Right kidney (tissue), 9 donors: ENCODE measurements at places on chromosomes 4 and X.
A peak's percentile ranks its signal among the peaks of the same experiment; 100 is the strongest.

DNA sequence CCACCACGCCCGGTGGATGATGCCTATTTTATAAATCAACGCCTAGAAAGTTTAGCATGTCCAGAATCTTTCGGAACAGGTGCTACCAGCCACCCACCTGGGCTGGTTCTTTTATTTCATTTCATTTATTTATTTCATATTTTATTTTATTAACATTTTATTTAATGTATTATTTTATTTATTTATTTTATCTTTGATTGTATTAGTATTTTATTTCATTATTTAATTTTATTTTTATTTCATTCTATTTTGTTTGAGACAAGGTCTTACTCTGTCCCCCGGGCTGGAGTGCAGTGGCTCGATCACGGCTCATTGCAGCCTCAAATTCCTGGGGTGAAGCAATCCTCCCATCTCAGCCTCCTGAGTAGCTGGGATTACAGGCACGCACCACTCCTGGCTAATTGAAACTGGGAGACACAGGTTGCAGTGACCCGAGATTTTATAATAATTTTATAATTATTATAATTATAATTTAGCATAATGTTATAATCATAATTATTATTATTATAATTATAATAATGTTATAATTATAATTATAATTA, 187.2 kb downstream of the SHOX start:
- DNase-seq: no peak

DNA sequence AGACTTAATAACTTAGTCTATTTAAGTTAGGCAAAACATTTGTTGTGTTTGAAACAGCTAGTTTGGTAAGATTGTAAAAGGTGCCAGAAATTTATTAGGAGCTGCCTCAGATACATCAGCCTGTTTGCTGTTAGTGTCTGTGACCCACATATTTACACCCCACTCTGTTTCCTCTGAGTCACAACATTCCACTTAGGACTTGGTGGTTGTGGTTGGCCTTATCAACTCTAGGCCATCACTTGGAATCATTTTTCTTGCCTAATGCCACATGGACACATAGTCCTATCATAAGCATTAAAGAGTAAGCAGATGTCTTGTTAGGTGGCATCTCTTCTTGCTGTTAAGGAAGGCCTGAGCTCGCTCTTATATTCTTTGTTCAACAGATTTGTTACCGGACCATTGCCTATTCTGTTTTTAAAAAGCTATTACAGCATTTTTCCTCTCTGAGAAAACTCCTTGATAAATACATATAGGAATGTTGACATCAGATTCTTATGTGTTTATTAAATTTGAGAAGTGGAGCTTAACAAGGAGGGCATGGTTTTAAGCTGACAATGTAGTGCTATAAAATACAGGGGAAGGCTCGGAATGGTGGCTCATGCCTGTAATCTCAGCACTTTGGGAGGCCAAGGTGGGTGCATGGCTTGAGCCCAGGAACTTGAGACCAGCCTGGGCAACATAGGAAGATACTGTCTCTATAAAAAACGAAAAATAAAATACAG, 51.2 kb upstream of the PGRMC2 start:
- no peak for DNase-seq

DNA sequence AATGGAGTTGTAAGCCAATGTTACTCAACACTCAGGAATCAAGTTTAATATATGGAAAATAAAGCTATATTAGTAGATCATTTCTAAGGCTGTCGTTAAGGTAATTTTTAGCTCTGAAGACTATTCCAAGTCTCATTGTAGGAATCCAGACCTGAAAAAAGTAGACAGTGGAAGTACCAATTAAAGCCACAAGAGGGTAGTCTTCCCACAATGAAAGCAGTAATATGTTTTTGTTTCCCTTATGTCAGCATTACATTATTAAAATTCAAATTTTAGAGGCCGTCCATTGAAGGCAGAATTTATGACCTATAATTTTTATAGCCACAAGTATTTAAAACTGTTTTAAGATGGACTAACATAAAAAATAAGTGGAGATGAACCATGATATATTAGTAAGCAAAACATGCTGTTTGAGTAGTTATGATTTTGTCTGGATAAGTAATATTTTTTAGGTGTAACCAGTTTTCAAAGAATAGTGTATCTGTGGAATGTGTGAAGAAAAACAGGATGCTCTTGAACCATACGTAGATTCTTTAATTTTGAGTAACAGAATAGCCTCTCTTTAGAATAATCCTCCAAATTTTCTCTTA, 372.6 kb upstream of the TECRL start:
- DNase-seq: no peak

GRCh38 chr4:10949039-10949733, 264.6 kb upstream of the CLNK start:
- no peak for DNase-seq

GRCh38 chr4:47831026-47831679, 6.7 kb downstream of the CORIN start:
- no peak for DNase-seq

DNA sequence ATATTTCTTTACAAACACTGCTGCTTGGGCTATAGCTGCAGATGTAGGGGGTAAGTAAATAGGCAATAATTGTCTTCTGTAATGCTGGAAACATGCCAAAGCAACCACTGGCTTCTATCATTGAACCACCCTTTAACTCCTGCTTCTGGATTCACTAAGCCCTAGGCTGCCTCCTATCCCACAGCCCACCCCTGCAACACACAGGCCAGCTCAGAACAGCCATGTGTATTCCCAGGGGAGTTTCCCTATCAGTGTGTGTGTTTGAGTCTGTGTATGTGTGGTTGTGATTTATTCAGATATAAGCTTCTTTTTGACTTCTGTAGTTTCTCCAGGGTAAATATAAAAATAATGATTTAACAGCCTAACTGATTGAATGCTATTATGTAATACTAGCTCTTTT, 291.3 kb downstream of the PCDH10 start:
- DNase-seq: no peak

- no peak for DNase-seq
Measured at GRCh38 chr4:138540056-138540800, 298.1 kb upstream of the SLC7A11 start.

- peak; percentile 31 for DNase-seq
Measured at GRCh38 chr4:84501202-84501503, 2.1 kb upstream of the NKX6-1 start.

GRCh38 chr4:87884976-87885549, 52.3 kb downstream of the MEPE start:
- no peak for DNase-seq

GRCh38 chrX:136588036-136588435, 56.0 kb downstream of the VGLL1 start:
- DNase-seq: no peak

- DNase-seq: no peak
Measured at GRCh38 chr4:106038012-106038411, 142.7 kb downstream of the NPNT start.

- DNase-seq: no peak
Measured at GRCh38 chr4:173909294-173909693, 374.2 kb downstream of the FBXO8 start.

DNA sequence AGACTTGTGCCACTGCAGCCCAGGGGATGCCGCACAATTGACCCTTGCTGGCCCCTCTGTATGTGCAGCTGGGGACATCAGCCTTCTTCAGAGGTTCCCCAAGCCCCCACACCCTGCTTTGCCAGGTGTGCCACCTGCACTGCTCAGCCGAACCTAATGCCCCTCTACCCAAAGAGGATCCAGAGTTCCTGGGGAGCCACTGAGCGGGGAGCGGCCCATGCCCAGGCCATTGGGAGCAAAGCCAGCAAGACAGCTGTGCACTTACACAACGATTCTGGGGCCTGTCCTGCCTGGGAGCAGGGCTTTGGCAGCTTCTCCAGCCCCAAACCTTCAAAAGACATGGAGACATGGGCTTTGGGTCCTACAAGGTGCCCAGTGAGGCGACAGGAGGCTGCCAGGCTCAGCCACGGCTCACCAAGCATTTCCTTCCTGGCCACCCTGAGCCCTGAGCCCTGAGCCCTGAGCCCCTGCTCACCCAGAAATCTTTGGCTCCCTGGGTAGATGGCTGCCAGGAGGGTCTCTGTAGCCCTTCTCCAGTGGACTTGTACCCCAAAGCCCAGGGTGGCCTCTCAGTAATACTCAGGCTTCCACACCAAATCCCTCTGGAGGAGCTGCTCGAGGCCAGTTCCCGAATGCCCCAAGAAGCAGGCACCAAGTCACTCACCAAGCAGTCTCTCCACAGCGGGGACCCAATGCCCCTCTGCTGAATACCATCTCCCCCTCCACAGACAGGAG, 13.0 kb downstream of the PNMA6E start:
- no peak for DNase-seq

- DNase-seq: no peak
Measured at GRCh38 chr4:42197341-42197740, 44.9 kb upstream of the BEND4 start.

- DNase-seq: no peak
Measured at GRCh38 chr4:145099653-145100052, 1.5 kb downstream of the ABCE1 start.

DNA sequence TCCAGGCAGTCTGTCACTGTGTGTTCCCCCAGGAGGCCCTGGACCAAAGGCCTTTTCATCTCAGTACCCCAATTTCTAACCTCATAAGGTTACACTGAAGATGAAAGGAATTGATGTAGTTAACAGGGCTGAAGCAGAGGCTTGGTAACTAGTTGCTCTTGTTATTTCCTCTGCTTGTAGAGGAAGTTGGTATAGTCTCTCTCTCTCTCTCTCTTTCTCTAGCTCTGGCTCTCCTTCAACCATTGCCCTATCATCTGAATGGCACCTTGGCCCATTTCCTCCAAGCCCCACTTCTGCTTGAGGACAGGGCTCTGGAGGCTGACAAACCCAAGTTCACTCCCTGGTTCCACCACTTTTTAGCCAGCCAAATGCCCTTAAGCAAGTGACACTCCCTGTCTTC, 96.1 kb downstream of the MAMLD1 start:
- no peak for DNase-seq

DNA sequence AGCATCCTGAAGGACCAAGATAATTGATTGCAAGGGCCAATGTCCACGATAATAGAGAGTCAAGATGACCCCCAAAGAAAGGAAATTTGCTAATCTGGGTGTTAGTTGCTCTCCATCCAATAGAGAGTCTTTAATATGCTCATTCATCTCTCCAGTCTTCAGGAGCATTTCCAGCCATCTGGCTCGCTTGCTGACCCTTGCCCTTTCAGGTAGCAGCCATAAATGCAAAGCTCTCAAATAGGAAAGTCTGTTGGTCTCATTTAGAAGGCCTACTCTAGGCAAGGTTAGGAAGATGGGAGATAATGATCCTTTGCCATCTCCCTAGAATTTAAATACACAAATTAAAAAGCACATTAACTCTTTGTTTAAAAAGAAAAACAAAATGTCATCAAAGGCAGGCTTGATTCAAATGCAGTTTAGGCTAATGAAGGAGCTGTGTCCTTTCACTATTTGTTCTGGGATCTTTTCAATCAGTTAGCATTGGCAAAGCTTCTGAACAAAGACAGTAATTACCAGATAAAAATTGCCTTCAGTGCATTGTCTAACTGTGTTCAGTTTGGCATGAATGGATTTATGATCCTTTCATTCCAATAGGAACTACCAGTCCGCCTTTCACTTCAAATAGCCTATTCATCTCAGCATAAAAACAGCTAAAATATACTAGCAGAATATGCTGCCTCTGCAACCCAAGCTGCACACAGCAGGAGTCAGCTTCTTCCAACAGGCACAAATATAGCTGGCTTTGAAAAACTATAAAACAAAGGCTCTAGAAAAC, 49.6 kb upstream of the ATXN3L start:
- DNase-seq: no peak

DNA sequence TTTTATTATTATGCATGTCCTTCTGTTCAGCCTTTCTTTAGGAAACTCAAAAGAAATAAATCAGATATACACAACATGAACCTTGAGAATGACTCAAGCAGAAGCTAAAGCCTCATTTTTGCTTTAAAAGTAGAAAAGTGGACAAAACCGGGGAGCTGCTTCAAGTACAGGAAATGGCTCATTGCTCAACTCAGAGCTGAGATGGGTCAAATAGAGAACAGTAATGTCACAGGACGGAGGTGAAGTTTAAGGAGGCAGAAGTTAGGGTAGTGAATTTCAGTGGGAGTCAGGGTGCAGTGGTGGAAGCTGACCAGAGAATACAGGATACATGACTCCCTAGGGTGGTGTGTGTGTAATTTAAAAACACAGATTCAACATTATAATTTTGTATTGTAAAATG, 22.2 kb downstream of the PHKA2 start:
- DNase-seq: no peak

DNA sequence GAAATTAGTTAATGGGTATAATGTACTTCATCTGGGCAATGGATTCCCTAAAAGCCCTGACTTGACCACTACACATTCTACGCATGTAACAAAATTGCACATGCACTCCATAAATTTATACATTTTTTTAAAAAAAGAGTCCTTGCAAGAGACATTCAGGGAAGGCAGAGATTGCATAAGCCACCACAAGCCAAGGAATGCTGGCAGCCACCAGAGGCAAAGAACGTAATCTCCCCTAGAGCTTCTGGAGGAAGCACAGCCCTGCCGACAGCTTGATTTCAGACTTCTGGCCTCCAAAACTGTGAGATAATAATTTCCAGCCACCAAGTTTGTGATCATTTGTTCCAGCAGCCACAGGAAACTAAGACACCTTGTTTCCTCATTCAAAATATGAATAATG, 185.6 kb upstream of the GALNT7 start:
- no peak for DNase-seq

DNA sequence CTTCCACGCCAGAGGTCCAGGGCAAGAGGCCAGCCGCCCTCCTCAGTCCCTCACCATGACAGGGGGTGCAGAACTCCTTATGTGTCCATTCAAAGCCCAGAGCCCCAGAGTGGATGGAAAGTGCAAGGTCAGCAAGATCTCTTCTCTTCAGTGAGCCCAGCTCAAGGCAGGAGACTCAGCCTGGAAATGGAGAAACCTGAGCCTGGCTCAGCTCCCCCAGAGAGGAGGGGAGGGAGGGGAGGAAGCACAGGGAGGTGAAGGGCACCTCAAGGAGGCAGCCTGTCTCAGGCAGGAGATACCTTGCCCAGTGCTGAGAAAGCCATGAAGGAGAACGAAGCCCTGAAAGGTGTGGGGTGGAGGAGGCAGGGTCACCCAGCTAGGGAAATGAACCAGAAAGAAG, 121.8 kb upstream of the PJA1 start:
- no peak for DNase-seq

DNA sequence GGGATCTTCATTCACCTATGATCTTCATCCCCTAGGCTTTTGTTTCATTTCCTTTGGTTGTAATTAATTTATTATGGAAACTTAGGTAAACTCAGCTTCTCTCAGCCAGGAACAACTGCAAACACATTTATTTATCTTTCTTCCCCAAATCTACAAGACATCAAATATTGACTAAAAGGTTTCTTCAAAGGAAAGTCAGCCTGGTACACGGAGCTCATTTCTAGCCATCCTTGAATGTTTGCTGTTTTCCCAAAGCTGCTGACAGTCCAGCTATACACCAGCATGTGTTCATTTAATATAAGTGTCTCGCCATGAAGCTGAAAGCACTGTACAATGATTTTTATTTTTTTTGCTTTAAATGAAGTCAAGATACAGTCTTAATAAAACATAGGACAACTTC, 16.8 kb downstream of the RBM47 start:
- DNase-seq: no peak

- DNase-seq: no peak
Measured at GRCh38 chrX:130418066-130418465, 16.3 kb downstream of the RBMX2 start.
